Stimulated activated CD8-positive, alpha-beta memory T cell treated with anti-CD3 and anti-CD28 coated beads, Interleukin-12 subunit alpha, Interleukin-12 subunit beta, amount 100 ng/mL, for 4 hours (primary cell): ENCODE measurements at places on chromosomes 7 and 10.
A peak's percentile ranks its signal among the peaks of the same experiment; 100 is the strongest.

DNA sequence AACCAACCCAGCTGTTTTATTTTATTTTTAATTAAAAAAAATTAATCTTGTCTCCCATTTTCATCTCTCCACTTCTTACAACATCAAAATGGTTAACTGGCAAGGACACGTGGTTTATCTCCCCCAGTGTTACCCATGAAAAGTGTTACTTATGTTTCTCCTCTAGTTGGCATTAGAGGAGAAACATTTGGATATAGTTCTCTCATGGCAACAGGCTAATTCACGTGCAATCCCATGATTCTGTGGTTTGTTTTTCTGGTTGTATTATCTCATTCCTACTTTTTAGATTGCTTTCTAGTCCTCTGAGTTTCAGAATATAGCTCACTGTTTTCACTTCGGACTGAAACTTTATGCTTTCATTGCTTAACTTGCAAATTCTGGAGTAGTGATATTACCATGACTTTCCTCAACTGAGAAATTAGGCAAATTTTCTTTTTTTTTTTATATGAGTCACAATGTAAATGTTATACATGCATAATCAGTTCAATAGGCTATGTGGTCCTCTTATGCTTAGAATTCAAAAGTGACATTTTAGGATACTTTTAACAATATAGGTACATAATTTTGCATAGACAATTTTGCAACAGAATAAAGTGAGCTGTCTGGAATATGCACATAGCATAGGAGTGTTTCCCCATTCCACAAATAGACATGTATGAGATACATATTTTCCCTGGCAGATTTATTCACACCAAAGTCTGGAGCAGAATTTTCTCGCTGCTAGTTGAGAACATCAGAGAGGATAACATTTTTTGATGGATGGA lies 43.0 kb downstream of the LHFPL3 start:
- no peak for DNase-seq

- DNase-seq, result peak; percentile 55
Measured at GRCh38 chr10:119333146-119333792, 125.9 kb downstream of the GRK5 start.

DNA sequence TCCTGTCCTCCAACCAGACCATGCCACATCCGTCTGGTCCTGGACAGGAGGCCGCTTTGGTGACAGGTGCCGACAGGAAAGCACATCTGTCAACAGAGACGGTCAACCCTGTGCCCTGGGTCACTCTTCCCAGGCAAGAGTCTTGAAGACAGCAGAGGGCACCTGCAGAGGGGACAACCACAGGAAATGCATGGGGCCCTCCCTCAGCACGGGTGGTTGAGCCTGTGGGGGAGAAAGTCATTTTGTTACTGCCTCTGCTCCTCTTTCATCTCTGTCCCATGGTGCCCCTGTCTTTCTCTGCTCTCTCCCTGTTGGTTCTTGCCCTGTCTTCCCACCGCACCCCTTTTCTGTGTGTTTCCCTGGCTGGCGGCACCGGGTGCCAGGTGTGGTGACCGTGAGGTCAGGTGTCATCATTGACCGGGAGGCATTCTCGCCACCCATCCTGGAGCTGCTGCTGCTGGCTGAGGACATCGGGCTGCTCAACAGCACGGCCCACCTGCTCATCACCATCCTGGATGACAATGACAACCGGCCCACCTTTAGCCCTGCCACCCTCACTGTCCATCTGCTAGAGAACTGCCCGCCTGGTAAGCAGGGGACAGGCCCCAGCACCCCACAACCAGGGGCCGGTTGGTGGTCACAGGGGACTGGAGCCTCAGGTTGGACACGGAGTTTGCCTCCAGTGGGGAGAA lies 17.6 kb upstream of the VSIR start:
- DNase-seq, result no peak

DNA sequence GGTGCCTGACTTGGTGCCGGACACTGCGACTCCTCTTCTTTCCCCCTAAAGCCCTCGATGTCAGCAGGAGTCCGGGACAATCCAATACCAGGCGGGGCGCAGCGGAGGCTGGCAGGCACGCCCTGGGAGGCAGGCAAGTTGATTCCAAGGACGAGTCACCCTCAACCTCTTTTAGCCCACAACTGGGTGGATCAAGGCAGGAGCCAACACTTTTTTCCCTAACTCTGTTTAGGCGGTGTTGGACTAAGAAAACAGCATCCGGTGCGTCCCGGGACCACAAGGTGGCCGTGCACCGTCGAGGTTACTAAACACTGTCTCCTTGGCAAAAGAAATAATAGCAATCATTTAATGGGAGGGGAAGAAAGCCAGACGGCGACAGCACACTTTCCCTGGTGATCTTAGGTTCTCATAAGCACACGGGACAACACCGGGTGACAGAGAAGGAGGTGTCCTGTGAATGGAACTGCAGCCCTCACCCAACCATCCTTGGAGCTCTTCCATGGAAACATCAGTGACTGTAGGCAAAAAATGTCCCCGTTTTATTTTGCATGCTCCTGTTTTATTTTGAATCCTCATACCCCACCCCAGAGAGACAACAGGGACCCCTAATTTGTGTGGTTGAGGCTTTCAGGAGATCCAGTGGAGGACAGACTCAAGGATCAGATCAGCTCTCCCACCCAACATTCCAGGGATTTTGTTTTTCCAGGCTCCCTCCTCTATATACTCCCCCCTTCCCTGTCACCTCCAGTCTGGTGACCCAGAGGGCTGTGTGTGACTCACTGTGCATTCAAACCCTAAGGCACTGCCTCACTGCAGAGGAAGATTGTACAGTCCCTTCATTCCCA lies 1.3 kb upstream of the CALCR start:
- no peak for DNase-seq

- DNase-seq, result no peak
Measured at GRCh38 chr10:63129888-63130287, 3.2 kb upstream of the NRBF2 start.

DNA sequence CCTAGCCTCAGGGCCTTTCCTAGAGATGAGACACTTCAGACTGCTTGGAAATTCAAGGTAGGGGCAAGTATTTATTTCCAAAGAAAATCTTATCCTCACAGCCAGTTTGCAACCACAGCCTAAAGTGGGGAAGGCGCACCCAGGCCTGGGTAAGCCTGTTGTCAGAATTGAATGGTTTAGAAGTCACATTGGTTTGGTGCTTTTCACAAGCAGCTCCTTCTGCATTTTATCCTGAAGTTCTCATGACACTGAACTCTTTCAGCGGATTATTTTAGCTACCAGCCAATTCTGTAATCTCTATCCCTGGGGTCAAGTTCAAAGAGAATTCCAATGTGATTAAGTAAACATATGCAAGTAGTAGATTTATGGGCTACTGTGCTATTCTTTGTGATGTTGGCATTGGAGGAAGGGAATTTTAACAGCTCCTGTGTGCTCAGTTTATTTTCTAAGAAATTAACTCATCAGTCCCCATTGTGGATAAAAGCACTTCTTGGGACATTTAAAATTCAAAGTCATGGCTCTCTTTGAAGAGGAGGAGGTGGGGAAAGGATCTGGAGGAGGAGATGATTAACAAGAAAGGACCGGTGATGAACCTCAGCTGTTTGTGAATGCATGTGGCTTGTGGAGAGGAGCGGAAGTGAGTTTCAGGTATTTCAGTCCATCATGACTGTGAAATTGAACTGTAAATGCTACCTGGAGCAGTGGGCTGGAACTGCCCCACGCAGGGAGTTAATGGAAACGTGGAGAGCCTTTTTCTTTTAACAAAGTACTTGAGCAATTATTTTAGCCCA lies 90.2 kb upstream of the CACUL1 start:
- DNase-seq, result no peak

- no peak for DNase-seq
Measured at GRCh38 chr7:115052706-115053105, 130.8 kb downstream of the MDFIC start.

DNA sequence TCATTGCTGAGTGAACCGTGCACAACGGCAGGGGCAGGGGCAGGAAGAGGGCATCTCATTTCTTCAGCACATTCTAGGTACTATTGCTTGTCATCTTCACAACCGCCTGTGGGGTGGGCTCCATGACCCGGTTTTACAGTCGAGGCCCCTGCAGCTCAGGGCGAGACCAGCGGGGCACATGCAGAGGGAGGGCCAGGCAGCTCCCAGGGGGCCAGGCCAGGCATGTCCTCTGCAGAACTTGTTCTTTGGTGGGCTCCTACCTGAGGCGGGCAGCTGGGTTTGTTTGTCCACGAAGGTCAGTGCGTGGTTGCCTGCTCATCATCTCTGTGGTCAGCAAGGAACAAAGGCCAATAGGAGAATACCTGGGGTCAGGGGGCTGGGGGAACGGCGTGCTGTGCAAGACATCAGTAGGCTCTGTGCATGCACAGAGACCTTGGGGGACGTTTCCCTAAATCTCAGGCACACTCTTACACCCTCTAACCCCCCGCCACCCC lies 75.1 kb upstream of the LEP start:
- DNase-seq, result no peak

DNA sequence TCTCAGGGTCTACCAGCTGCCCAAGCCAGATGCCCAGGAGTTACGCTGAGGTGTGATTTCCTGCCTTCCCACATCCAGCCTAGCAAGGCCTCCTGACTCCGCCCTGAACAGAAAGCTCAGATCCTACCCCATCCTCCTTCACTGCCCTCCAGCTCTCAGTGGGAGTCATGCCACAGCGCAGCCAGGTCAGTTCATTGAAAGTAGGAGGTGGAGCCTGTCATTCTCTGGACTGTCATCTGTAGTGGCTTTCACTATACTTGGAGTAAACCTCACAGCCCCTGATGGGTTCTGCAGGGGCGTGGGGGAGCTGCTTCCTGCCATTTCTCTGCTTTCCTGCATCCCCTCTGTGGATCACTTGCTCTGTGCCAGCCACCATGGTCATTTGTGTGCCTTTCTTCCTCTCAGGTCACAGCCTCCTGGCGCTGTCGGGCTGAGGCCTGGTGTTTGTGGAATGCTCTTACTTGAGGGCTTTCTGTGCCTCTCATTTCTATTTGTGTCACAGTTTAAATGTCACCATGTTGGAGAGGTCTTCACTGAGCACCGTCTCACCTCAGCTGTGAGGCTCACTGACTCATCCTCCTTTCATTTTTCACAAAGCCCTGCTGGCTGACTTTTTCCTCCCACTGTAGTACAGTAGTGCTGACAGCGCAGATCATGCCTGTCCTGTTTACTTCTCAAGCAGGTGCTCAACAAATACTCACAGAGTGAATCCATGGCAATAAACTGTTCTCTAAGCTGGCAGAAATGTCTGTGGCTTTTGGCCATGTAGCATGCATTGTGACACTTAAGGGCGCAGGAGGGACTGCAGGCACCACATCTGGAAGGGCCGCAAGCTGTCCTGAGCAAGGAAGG lies 61.0 kb upstream of the TMEM248 start:
- no peak for DNase-seq

DNA sequence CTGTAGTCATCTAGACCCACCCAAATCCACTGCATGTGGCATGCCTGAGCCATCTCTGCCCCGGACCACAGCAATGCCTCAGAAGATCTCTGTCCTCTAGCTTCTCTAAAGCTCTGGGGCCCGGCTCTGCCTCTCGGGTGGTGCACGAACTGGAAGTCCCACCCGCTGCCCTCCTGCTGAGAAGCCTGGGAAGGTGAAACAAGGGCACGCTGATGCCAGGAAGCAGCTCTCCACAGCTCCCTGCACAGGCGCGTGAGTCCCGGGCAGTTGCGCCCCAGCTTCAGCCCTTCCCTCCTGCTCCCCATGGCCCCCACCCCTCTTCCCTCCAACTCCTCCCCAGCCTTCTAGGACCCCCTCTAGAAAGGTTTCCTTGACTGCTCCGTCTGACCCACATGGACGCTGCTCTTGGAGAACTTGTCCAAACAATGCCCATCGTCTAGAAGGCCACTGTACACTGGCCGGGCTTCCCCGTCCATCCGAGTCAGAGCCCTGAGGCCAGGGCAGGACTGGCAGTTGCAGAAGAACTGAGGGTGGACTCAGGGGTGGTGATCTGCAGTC lies 12.8 kb downstream of the KCNH2 start:
- DNase-seq, result no peak

- no peak for DNase-seq
Measured at GRCh38 chr7:111528331-111528730, 34.0 kb downstream of the IMMP2L start.

GRCh38 chr7:98097042-98097645 lies 9.5 kb upstream of the LMTK2 start:
- DNase-seq, result no peak

DNA sequence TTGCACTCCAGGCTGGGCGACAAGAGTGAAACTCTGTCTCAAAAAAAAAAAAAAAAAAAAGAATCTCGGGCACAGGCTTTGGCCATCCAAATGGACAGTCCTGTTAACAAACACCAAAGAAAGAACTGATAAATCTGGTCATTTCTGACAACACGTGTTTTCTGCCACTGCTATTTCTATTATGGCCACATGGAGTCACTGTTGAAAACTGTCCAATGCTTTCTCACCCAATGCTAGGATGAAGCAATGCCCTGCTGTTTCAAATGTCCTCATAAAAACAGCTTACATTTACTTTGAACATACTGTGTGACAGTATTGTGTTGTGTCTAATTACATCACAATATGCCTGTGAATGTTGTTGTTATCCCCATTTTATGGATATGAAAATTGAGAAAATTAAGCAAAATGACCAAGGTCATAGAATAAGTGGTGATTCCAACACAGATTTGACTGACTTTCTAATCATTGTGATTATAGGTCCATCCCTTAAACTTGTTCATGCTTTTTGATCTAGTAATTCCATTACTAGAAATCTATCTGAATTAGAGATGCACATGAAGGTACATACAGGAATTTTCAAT lies 19.9 kb upstream of the MAP3K8 start:
- no peak for DNase-seq

- DNase-seq, result peak; percentile 76
Measured at GRCh38 chr10:72048450-72049124, 39.8 kb downstream of the SPOCK2 start.

GRCh38 chr10:76491216-76491615 lies 1059.8 kb downstream of the LRMDA start:
- no peak for DNase-seq

DNA sequence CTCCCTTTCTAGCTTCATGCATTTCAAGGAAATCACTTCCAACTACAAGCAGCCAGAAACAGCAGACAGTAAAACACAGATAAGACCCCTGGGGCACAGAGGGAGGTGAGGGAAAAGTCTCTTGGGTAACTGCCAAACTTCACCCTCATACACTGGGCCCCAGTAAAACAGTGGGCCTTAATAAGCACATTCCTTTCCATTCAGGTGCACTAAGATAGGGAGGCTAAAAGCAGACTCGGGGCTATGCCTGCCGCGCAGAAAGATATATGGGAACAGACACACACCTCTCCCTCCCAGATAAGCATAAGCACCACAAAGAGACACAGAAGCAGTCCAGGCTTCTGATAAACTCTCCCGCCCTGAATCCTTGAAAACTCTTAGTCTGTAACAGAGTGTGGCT lies 117.0 kb downstream of the TYW1B start:
- no peak for DNase-seq

GRCh38 chr10:117536072-117536865 lies 6.3 kb upstream of the EMX2 start:
- no peak for DNase-seq

- DNase-seq, result no peak
Measured at GRCh38 chr7:84216472-84216871, 21.9 kb upstream of the SEMA3A start.

GRCh38 chr7:87225696-87226095 lies 6.2 kb upstream of the TMEM243 start:
- no peak for DNase-seq

- no peak for DNase-seq
Measured at GRCh38 chr10:112981553-112981952, 31.5 kb downstream of the TCF7L2 start.
